Cortex of kidney (tissue), 1 donor: ENCODE measurements at places on chromosomes 16 and 17.

DNA sequence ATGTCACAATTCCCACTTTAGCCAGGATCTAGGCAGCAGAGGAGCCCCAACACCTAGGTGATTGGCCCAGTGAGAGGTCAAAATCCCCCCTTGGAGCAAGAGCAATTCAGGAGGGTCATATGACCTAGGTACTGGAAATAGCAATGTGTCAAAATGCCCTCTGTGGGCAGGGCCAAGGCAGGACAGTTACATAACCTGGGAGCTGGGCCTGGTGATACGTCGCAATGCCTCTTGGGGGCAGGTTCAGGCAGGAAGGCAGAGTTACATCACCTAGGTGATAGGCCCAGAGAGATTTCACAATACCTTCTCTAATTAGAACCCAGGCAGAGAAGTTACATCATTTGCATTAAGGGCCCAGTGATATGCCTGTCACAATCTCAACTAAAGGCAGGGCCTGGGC lies 1906.3 kb downstream of the TP53TG3F start:
- no peak for DNase-seq

DNA sequence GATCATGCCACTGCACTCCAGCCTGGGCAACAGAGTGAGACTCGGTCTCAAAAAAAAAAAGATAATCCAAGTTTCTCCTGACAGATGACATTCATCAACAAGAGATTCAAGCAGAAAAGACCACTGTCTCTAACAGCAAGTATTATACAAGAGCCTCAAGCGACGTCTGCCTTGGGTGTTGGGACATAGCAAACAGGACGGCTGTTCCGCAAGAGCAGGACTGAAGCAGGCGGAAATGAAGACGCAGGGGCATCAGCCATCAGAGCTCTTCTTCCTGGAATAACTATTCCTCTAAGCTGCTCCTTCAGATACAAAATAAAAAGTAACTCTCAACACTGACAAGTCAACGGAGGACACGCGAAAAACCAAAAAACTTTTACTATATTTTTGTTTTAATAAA lies 54.0 kb downstream of the ANKRD11 start:
- no peak for DNase-seq

- DNase-seq, result no peak
Measured at GRCh38 chr17:80691784-80692183, 147.1 kb downstream of the RPTOR start.

GRCh38 chr16:47043200-47043599 lies 69.7 kb upstream of the DNAJA2 start:
- no peak for DNase-seq

DNA sequence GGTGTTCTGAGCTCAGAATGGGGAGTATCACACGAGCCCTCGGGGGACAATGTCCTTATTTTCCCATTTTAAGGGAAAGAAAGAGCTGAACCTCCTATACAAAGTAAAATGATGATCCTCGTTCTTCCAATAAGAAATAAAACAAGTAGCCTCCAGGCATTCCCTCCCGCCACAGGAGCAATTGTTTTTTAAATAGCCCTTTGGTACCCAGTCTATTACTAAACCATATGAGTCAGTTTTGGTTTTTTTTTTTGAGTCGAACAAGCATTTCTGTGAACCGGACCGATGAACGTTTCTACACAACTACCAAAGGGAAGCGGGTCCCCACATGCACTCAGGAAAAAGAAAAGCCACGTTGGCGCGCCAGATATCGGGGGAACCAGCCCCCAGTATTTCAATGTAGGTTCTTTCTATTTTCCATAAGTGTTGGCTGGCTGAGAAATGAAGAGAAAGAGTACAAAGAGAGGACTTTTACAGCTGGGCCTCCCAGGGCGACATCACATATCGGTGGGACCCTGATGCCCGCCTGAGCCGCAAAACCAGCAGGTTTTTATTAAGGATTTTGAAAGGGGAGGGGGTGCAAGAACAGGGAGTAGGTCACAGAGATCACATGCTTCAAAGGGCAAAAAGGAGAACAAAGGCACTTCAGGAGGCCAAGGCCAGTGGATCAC lies 3.8 kb upstream of the DCXR start:
- no peak for DNase-seq

DNA sequence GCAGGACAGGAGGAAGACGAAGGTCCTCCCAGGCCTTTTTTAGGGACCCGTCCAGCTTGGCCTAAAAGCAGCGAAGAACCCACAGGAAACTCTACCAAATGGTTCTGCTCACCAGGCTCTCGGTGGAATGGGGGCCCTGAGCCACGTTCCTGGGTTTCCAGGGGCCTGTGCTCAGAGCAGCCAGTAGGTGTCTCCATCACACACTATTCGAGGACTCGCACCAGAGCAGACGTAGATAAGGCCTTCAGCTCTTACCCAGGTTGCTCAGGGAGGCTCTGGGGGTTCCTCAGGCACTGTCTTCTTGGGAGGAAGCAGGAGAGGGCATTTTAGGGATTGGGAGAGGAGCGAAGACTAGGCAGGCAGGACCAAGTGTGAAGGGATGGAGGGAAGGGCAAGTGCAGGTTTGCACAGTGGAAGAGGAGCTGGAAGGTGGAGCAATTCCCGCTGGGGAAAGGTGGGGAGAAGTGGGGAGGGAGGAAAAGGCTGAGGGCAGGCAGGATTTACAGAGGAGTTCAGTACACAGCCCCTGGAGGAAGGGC lies 157.1 kb downstream of the RGS9 start:
- no peak for DNase-seq

DNA sequence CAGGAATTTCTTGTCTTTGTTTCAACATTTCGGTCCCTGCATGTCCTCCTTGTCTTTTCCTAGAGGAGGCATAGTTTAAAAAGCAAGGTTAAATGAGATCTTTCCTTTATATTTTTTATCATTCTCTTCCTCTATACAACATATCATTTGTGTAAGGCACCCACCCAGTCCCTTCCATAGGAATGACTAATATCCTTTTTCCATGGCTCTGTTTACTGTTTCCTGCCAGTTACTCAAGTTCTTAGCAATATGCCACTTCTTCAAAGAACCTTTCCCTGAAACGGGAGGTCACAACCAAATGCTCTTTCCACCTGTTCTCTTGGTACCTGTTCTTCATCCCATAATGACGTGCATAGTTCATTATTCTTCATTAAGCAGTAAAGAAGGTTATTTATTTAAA lies 1237.1 kb upstream of the GOT2 start:
- no peak for DNase-seq

DNA sequence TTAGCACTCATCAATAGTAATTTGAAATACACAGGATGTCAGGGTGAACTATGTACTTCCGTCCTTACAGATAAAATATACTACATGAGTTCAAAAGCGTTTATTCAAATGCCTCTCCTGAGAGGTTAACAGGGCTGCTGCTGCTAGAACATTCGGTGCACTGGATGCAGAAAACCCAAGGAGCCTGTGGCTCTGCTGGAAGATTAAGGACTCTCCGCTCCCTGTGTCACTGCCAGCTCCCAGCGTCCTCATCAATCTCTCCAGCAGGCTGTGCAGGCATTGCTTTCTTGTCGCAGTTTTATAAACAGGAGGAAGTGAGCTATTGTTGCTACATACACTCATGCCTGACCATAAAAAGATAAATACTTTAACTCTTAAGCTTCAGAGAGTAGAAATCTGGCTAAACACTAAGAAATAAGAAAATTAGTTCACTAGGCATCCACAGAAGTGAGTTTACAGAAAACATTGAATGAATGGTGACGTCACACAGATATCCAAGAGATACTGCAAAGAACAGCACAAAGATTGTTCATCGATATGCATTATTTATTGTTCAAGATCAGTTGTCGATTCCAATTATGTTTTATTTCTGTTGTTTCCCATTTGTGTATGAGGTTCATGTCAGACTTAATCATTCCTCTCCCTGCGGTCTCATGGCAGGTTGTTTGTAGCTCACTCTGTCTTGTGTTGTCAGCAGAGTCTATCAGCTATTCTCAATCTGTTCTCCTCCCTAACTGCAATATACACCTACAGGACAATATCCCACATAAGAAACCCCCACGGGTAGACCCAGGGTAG lies 127.9 kb upstream of the MON1B start:
- no peak for DNase-seq

DNA sequence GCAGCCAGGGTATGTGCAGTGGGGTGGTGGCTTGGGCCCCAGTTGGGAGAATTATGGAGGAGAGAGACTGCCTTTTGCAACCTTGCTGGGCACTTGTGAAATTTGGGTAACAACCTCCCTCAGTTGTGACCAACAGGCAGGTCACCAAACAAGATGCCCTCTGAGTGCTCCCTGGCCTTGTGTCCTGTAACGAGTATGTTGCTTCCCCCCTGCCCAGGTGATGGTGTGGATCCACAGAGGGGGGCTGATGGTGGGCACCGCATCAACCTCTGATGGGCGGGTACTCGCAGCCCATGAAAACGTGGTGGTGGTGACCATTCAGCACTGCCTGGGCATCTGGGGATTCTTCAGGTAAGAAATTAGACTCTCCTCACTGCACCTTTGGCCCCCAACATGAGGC lies 74.3 kb downstream of the SLC6A2 start:
- DNase-seq, result no peak

GRCh38 chr16:65278874-65279273 lies 157.0 kb upstream of the CDH11 start:
- no peak for DNase-seq

- DNase-seq, result no peak
Measured at GRCh38 chr16:49200223-49200820, 81.3 kb downstream of the CBLN1 start.

DNA sequence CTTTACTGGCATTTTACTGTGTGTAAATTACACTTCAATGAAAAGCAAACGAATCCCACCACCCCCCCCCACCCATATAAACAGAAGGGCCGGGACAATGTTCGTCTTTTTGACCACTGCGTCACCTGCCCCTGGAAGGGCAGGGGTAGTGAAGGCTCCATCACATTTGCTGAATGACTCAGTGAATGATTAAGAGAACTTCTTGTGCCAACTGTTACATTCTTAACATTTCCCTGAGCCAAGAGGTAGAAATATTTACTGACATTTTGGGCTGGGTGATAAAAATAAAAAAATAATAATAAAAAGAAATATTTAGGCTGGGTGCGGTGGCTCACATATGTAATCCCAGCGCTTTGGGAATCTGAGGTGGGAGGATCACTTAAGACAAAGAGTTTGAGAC lies 24.1 kb downstream of the C16orf96 start:
- no peak for DNase-seq

DNA sequence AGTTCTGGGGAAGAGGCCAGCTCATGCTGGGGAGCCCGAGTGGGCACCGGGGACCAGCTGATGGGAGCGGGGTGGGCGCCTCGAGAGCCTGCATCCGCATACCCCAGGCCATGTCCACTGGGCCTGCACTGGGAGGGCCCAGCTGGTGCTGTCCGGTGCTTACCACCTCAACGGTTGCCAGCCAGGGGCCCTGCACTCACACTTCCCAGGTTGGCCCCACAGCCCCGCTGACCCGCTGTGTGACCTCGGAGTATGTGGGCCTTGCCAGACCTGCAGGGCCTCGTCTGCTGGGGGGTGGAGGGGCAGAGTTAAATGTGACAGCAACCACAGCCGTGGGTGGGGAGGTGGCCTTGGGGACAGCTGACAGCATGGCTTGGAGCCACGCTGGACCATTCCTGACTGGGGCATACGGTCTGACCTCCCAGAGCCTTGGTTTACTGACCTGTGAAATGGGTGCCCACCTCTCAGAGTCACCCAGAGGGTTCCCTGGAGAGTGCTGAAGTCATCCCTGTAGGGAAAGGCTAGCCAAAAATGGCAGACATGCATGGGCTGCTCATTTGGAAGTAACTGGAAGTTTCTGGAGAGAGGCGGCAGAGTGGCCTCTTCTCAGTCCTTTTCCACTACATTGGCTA lies 5.4 kb upstream of the GAA start:
- DNase-seq, result no peak
